Mucosa of gallbladder (tissue), 1 donor: ENCODE measurements at places on chromosomes 3 and 15.

GRCh38 chr3:150933473-150933995 is 28.3 kb upstream of the MINDY4B start:
- no peak for DNase-seq

- DNase-seq = no peak
Measured at GRCh38 chr3:44988073-44988472, 12.0 kb downstream of the EXOSC7 start.

- no peak for DNase-seq
Measured at GRCh38 chr15:36942248-36942827, 158.0 kb downstream of the MEIS2 start.

DNA sequence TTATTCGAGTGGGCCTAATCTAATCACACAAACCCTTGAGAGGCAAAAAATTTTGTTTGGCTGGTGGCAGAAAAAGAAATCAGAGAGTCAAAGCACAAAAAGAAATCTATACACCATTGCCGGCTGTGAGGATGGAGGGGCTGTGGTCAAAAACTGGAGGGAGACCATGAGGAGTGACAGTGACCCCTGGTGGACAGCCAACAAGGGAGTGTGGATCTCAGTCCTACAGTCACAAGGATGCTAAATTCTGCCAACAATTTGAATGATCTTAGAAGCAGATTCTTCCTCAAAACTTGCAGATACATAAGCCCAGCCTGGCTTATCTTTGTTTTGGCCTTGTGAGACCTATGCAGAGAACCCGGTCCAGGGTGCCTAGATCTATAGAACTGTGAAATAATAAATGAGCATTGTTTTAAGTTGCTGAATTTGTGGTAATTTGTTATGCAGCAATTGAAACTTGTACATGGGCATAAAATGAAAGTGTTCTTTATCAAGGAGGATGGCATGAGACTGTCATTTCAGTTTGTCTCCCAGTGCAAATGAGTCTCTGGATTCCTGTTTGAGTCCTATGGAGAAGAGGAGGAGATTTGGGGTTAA is 103.0 kb upstream of the ARHGEF26 start:
- DNase-seq = no peak

GRCh38 chr3:53883008-53883407 is 1.1 kb upstream of the ACTR8 start:
- no peak for DNase-seq

GRCh38 chr3:148789906-148790305 is 37.7 kb upstream of the CPB1 start:
- DNase-seq = no peak

DNA sequence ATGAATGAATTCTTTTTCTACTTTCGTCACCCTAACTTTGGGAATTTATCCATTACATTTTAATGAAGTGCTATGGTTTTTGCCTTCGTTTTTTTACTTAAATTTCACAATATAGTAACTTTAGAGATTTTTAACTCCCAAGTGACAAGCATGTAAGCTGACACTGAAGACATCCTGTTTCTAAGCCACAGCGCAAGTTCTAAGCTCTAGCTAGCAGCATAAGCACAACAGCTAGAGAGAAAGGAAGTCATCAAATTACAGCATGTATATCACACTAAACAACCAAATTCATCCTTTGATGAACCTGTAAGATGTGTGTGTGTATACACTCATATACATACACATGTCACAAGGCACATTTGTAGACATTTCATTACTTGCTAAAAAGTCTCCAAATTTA is 119.3 kb downstream of the P3H2 start:
- no peak for DNase-seq

DNA sequence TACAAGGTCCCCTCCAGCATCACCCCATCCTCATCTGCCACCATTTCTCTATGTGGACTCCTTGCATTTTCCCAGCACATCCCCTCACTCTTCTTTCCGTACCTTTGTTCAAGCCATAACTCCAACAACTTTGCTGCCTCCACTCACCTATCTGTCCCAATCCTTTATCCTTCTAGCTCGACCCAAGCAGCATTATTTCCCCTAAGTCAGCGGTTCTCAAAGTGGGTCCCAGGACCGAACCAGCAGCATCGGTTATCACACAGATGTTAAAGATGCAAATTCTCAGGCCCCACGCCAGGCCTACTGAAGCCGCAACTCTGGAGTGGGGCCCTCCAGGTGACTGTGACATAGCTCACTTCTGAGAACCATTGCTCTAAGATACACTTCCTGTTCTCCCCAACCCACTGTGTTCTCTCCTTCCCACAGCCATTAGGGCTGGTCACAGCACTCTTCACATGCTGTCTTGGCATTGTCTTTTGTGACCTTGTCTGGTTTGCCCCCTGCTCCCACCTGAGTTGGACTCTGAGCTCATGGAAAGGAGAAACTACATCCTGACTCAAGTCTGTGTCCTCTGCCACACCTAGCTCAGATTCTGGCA is 56.2 kb downstream of the AAGAB start:
- no peak for DNase-seq

GRCh38 chr15:97045666-97046421 is 715.3 kb downstream of the NR2F2 start:
- DNase-seq = no peak

DNA sequence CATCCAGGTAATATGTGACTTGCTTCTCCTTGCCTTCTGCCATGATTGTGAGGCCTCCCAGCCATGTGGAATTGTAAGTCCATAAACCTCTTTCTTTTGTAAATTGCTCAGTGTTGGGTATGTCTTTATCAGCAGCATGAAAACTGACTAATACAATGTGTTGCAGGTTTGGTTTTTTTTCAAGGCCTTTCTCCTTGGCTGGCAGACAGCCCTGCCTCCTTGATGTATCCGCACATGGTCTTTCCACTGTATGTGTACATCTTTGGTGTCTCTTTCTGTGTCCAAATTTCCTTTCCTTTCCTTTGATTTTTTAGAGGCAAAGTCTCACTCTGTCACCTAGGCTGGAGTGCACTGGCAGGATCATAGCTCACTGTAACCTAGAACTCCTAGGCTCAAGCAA is 260.1 kb downstream of the TUSC7 start:
- DNase-seq = no peak

DNA sequence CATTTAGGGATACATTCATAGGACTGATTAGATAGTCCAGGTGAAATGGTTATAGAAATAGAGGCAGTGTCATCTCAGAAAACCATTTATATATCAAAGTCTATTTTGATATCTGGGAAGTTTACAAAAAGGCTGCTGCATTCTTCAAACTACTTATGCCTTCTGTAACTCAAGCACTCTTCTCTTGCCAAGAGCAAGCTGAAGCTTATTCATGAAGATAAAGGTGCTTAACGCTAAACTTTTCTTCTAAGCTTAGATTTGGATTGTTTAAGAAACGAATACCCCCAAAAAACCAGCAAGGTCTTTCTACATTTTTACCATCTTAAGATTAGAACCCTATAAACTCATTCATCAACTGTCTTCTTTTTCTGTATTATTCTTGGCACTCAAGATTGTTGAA is 23.3 kb upstream of the USF3 start:
- no peak for DNase-seq

DNA sequence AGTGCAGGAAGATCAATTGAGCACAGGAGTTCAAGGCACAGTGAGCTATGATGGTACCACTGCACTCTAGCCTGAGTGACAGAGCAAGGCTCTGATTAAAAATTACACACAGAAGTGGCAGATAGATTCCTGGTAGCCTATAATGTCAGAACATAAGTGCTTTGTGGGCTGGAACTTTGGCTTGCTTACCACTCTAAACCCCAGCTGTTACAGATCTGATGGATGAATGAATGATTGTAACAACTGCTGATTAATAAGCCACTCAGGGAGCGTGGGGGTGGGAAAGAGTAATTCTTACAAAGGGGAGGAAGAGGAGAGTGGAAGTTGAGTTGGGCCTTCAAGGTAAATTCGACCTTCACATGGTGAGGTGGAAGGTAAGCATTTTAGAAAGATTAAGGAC is 40.9 kb upstream of the PTPN23 start:
- DNase-seq = no peak

- peak; percentile 55 for DNase-seq
Measured at GRCh38 chr3:197501879-197502620, 53.7 kb downstream of the BDH1 start.

GRCh38 chr15:78681281-78682003 is 40.4 kb upstream of the CHRNB4 start:
- no peak for DNase-seq

DNA sequence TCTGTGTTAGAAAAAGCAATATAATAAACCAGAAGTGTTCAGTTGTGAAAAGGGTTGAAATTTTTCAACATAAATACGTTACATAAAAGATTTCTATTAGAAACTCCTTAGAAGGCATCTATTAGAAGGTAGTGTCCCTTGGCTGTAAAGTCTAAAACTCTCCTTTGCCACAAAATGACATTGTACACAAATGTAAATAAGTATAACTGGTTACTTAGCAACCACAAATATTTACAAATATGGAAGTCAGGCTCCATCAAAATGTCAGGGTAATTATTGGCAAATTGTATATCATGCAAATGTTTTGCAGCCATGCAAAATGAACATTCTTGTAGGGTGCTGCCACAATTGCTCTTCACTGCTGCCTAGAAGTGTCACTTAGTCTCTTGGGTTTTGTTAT is 419.1 kb upstream of the CDIN1 start:
- no peak for DNase-seq

DNA sequence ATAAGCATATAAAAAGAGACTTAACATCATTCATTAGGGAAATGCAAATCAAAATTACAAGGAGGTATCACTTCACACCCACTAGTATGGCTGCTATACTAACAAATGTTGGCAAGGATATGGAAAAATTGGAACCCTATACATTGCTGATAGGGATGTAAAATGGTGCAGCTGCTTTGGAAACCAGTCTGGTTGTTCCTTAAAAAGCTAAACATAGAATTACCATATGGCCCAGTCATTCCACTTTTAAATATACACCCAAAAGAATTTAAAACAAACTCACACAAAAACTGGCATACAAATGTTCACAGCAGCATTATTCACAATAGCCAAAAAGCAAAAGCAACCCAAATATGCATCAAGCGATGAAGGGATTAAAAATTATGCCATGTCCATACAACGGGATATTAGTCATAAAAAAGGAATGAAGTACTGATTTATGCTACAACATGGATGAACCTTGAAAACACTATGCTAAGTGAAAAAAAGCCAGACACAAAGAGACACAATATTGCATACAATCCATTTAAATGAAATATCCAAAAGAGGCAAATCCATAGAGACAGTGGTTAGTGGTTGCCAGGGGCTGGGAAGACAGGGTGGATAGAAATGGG is 118.3 kb downstream of the OSBPL10 start:
- DNase-seq = no peak

DNA sequence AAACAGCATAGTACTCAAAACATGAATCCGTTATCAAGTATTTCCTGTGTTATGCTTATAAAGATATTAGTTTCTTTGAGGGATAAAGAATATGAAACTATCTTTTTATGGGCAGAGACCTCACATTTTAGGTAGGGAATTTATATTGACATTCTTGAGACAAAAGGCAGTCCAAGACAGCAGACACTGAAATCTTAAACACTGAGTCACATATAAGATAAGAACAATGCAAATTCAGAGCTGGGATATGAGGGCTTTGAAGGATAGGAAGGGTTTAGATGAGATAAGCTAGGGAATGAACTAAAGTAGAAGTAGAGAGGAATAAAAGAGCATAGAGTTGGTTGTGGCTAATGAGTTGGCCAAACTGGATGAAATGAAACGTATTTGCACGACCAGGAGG is 58.4 kb downstream of the ASTE1 start:
- DNase-seq = no peak

DNA sequence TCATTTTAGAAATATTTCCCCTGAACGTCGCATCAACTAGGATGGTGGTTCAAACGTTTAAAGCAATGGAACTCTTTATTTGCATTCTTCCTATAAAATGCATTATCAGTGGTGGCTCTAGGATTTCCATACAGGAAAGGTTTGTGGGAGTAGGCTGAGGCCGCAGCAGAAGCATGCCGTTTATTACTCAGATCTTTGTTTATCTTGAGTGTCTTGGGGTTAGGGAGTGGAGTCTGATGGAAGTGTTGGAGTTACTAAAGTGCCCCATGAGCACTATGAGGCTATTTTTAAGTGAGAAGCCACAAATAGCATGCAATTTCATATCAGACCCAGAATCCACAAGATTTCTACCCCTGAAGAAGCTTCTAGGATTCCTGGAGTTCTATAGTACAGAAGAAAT is 26.2 kb downstream of the ATOSA start:
- no peak for DNase-seq
